ENCODE measurements at places on chromosomes 1 and 21. TPM values are rescaled to one million over a fixed set of nuclear protein-coding genes. Genes with fewer than 3 reads are reported as not detected.

- peak overlapping the region; percentile 53 for H3K27ac ChIP-seq
- H3K4me3 ChIP-seq = peak overlapping the region; percentile 39
- no peaks in the 10 kb centered on the region for H3K36me3 ChIP-seq
- peaks cover 8% of the 10 kb centered on the region for H3K4me1 ChIP-seq
Observed at GRCh38 chr1:54764922-54765561, 719 bp upstream of the PARS2 start.

GRCh38 chr1:56268519-56269140, 310.7 kb downstream of the PLPP3 start:
- no peaks in the 10 kb centered on the region for H3K4me1 ChIP-seq
- H3K27me3 ChIP-seq = no peaks in the 10 kb centered on the region
- no peak overlapping the region for H3K27ac ChIP-seq
- no peaks in the 10 kb centered on the region for H3K36me3 ChIP-seq
- no peak for DNase-seq
- H3K4me3 ChIP-seq = no peak overlapping the region

- no peak overlapping the region for H3K27ac ChIP-seq
- H3K4me1 ChIP-seq = peaks cover 19% of the 10 kb centered on the region
- no peak overlapping the region for H3K4me3 ChIP-seq
- H3K27me3 ChIP-seq = no peaks in the 10 kb centered on the region
Observed at GRCh38 chr1:219179293-219179692, 5.6 kb downstream of the LYPLAL1 start.

DNA sequence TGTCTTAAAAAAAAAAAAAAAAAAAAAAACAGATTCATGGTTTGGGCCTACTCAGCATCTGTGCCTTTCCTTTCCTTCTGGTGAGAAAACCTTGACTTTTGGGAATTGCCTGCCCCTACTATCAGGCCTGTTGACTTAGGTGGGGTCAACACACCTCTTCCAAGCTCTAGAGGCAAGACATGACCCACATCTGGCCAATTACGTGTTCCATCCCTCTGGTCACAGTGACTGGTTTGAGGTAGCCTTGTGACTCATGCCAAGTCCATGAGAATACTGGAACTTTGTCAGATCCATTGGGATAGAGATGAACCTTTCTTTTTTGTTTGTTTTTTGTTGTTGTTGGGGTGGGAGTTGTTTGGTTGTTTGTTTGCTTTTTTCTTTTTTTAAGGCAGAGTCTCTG, 37.3 kb upstream of the KHDRBS1 start:
- H3K36me3 ChIP-seq = no peaks in the 10 kb centered on the region
- no peak overlapping the region for H3K27ac ChIP-seq
- H3K27me3 ChIP-seq = no peaks in the 10 kb centered on the region
- H3K4me1 ChIP-seq = peaks cover 8% of the 10 kb centered on the region

DNA sequence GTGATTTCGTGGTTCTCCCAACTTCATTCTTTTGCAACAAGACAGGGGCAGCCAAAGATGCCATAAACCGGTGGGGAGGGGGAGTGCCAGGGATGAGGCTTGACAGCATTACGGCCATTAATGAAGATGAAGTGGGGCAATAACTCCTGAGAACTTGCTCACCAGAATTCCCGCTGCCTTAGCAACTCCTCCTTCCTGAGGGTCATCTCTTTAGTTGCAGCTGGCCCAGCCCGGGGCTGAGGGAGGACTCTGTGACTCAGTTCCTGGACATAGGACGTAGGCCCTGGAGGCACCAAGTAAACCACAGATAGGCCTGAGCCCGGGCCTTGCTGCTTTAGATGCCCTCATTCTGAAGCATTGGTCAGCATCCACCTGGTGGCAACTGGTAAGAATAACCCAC, 330.2 kb downstream of the RRAGC start:
- peaks cover 3% of the 10 kb centered on the region for H3K4me1 ChIP-seq
- no peak overlapping the region for H3K27ac ChIP-seq
- H3K36me3 ChIP-seq = no peaks in the 10 kb centered on the region
- no peaks in the 10 kb centered on the region for H3K27me3 ChIP-seq

GRCh38 chr1:27220096-27220495, 14.3 kb upstream of the WDTC1 start:
- no peaks in the 10 kb centered on the region for H3K27me3 ChIP-seq
- no peak overlapping the region for H3K27ac ChIP-seq
- no peaks in the 10 kb centered on the region for H3K36me3 ChIP-seq
- DNase-seq = no peak
- H3K4me3 ChIP-seq = no peak overlapping the region

DNA sequence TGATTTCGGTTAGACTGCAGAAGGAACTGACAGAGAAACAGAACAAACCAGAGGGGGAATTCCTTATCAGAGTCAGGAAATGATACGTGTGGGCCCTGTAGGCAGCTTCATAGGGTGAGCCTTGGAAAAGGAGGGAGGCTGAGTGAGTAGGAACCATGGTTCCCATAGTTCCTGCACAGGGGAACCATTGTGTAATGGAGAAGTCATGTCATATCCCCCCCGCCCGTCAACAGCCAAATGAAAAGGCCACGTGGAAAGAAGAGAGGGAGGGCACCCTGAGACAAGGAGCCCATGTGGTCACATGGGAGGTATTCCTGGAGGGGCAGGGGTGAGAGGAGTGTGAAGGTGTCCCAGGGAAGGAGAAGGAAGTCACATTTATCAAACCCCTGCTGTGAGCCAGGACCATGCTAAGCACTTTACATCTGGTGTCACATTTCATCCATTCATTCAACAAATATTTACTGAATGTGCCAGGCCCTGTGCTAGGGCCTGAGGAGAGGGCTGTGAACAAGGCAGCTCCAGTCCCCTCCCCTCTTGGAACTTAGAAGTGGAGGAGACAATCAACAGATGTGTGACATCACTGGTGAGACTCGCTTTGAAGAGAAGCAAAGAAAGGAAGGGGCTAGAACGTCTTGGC, 15.7 kb upstream of the FGR start:
- H3K4me1 ChIP-seq = no peaks in the 10 kb centered on the region
- H3K36me3 ChIP-seq = no peaks in the 10 kb centered on the region
- no peaks in the 10 kb centered on the region for H3K27me3 ChIP-seq
- no peak overlapping the region for H3K4me3 ChIP-seq
- DNase-seq = no peak

DNA sequence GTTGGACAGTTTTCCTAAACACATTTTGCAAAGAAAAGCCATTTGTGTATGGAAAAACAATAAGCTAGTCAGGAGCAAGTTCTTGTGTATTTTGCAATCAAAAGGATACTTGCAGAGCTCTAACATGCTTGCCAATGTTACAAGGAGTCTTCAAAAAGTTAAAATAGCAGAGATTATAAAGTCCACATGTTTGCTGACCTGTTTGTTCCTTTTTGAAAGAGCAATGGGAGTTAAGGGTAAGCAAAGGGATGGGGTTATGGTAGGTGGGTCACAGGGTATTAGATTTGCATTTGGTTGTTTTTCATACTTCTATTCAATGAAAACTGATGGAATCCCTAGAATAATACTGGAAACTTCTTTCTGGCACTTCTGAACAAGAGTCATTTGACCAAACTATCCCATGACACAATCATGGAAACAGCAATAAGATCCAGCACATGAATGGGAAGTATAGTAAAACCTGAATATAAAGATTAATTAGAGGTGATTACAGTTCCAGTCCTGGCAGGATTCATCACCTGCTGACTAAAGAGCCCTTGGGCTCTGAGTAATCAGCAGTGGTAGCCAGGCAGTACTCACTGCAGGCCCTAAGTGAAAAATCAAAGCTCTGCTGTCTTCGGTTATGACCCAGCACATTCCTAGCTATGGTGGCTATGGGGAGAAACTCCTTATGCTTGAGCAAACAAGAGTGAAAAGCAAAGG, 27.1 kb upstream of the ZC3H11B start:
- no peaks in the 10 kb centered on the region for H3K27me3 ChIP-seq
- no peaks in the 10 kb centered on the region for H3K4me1 ChIP-seq
- H3K36me3 ChIP-seq = no peaks in the 10 kb centered on the region

GRCh38 chr1:204313675-204314074, 46.1 kb downstream of the PLEKHA6 start:
- peaks cover 6% of the 10 kb centered on the region for H3K27me3 ChIP-seq
- no peak for DNase-seq
- H3K27ac ChIP-seq = no peak overlapping the region
- H3K4me1 ChIP-seq = no peaks in the 10 kb centered on the region

DNA sequence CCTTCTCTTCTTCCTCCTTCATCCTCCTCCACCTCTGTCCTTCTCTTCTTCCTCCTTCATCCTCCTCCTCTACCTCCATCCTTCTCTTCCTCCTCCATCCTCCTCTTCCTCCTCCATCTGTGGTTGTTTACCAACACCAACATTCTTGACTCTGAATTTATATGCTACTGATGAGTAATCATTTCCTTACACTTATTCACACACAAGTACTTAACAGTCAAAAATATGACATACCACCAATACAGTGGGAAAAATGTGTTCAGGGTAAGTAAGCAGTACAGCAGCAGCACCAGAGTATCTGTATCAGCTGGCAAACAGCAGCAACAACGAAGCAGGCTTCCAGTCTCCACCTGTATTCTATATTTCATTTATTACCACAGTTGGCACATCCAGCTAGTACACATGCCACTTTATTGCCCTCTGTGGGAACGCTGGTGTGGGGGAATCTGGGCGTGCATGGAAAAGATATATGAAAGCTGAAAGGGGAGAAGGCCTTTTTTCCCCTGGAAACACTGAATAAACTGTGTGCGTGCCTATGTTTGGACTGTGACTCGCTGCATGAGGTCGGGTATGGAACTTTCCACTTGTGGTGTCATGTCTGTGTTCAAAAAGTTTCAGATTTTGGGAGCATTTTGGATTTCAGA, 16.0 kb downstream of the ADSS2 start:
- H3K36me3 ChIP-seq = peaks cover 33% of the 10 kb centered on the region
- DNase-seq = no peak
- no peaks in the 10 kb centered on the region for H3K27me3 ChIP-seq
- H3K27ac ChIP-seq = no peak overlapping the region
- H3K4me1 ChIP-seq = no peaks in the 10 kb centered on the region
- no peak overlapping the region for H3K4me3 ChIP-seq

- no peak for DNase-seq
- H3K4me3 ChIP-seq = no peak overlapping the region
- H3K27ac ChIP-seq = no peak overlapping the region
- no peaks in the 10 kb centered on the region for H3K4me1 ChIP-seq
Observed at GRCh38 chr1:218495931-218496330, 150.8 kb downstream of the TGFB2 start.

GRCh38 chr1:231311720-231312431, 25.8 kb downstream of the EXOC8 start:
- no peaks in the 10 kb centered on the region for H3K27me3 ChIP-seq
- H3K4me3 ChIP-seq = no peak overlapping the region
- no peak overlapping the region for H3K27ac ChIP-seq
- no peaks in the 10 kb centered on the region for H3K4me1 ChIP-seq
- H3K36me3 ChIP-seq = no peaks in the 10 kb centered on the region
- no peak for DNase-seq

- peaks cover 3% of the 10 kb centered on the region for H3K27me3 ChIP-seq
- H3K4me1 ChIP-seq = no peaks in the 10 kb centered on the region
- H3K4me3 ChIP-seq = no peak overlapping the region
- H3K36me3 ChIP-seq = no peaks in the 10 kb centered on the region
Observed at GRCh38 chr1:29363536-29363935, 127.2 kb downstream of the PTPRU start.

DNA sequence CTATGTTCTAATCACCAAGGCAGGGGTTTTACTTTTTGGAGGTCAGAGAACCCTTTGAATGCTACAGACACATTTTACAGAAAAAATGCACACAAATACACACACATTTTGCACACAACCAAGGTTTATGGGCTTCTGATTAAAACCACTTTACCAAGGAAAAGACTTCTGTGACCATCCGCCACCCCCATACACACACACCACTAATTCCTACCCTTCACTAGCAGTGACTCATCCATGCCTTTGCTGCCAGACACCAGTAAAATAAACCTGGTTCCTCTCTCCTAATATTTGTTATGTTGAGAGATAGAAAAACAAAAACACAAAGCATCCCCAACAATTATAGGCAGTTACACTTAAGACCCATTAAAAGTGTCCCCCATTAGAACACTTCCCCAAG, 12.9 kb downstream of the PIGM start:
- no peak overlapping the region for H3K27ac ChIP-seq
- H3K4me1 ChIP-seq = no peaks in the 10 kb centered on the region
- no peaks in the 10 kb centered on the region for H3K36me3 ChIP-seq
- H3K4me3 ChIP-seq = no peak overlapping the region

DNA sequence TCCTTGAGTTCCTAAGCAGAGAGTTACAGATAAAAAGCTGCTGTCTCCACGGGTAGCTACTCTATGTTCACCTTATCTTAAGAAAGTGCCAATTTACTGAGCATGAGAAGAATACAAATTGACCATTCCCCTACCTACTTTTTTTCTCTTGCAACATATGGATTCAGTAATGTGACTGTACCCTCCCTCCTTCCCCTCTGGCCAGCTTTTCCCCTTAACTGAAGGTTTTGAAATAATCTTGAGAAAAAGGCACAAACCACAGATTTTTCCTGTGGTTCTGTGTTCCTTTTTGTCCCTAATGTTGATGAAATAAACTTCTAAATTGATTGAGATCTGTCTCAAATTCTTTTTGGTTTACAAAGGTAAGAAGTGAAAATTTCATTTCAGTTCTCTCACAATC, 2.6 kb upstream of the CD2 start:
- DNase-seq = no peak
- H3K27ac ChIP-seq = peak overlapping the region; percentile 80
- no peaks in the 10 kb centered on the region for H3K36me3 ChIP-seq
- peaks cover 15% of the 10 kb centered on the region for H3K4me1 ChIP-seq
- no peaks in the 10 kb centered on the region for H3K27me3 ChIP-seq

LINGO4 gene
- total RNA-seq = 0.40 TPM

CACNA1S gene
- not detected for total RNA-seq

Data from T-cell (primary cell).